ENCODE measurements at places on chromosomes 5 and 9.
A peak's percentile ranks its signal among the peaks of the same experiment; 100 is the strongest.

DNA sequence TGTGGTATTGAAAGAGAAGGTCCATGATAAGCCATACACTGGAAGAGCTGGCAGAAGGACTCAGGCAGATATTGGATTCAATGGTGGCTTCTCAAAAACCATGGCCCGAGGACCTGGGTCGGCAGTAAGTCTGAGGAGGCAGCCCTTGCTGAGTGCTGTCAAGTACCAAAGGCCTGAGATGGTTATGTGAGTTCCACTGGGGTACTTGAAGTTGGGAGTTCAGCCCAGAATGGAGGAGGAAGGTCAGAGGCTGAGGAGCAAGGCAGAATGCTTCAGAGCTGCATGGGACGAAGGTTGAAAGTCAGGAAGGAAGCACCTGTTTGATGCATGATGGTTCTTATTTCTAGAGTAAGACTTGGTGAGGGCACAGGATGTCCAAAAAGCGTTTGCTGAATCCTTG is 194.9 kb downstream of the DIRAS2 start:
- DNase-seq = no peak

DNA sequence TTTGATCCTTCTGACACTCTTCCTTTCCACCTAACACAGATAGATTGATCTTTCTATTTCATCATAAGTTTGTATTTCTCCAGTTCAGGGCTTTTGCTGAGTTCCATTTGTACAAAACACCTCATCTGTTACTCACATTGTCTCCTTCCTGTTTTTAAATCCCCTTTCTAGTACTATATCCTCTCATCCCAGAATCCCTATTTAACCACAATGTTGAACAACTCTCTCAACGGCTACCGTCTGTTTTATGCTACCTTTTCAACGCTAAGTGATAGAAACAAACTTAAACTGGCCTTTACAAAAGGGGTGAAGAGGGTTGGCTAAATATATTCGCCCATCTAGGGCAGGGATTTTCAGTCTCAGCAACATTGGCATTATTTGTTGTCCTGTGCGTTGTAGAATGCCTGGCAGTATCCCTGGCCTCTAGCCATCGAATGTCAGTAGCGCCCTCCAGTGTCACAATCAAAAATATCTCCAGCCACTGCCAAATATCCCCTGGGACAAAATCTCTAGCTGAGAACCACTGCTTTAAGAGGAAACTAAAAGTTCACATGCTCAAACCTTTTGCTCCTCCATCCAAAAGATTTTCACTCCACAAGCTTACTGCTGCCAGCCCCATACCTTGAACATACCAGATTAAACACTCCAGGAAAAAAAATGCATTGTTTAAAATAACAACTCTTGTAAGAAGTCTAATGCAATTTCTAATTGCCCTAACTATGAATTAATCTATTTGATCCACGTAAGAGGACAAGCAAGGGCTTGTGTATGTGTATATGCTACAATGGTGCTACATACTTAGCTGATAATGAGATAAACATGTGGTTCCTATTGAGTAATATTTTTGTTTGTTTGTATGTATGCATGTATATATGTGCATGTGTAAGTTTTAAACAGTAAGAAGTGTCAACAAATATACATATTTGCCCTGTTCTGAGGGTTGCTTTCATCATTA is 344.0 kb downstream of the PTPRD start:
- no peak for DNase-seq

DNA sequence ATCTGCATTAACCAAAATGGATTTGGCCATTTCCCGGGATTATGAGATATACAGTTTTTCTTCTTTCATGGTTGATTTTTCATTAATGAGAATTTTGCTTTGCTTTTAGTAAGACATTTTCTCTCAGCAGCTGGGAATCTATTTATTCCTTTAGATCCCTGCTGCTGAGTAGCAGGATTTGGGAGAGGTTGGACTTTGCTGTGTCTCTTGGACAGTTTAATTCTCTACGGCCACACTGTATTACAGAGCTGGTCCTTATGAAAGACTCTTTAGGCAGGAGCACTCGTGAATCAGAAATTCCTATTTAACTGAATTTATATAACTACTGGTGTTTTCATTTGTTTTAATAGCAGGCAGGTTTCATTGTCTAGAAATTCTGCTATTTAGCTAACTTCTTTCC is 1.6 kb downstream of the UNC13B start:
- no peak for DNase-seq

DNA sequence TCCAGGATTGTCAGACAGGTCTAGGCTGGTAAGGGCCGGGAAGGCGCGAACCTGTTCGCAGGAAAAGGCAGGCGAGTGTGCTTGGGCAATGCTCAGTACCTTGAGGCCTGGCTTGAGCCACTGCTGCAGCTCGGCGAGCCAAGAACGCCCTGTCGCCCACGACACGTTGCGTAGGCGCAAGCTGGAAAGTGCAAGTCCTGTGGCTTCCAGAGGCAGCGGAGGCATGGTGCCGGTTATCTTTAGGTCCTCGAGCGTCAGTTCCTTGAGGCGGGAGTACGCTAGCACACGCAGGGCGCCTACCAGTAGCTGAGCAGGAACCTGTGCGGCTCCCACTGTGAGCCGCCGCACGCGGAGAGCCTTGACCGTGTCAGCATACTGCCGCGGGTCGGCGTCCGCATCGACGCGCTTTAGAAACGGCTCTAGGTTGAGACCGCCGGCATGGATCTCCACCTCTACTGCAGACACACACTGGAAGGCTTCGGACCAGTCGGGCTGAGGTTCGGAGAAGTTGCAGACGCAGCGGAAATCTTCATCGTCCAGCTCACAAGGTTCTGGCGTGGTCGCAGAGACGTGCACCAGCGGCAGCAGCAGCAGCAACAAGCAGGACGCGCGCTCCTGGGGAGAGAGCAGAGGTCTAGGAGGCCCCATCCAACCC is 482 bp downstream of the CD14 start:
- DNase-seq = peak; percentile 53

- DNase-seq = peak; percentile 15
Measured at GRCh38 chr5:76269932-76270610, 133.0 kb upstream of the IQGAP2 start.

- no peak for DNase-seq
Measured at GRCh38 chr5:76710991-76711390, 4.9 kb upstream of the F2R start.

- DNase-seq = no peak
Measured at GRCh38 chr5:172692981-172693380, 51.9 kb downstream of the NEURL1B start.

DNA sequence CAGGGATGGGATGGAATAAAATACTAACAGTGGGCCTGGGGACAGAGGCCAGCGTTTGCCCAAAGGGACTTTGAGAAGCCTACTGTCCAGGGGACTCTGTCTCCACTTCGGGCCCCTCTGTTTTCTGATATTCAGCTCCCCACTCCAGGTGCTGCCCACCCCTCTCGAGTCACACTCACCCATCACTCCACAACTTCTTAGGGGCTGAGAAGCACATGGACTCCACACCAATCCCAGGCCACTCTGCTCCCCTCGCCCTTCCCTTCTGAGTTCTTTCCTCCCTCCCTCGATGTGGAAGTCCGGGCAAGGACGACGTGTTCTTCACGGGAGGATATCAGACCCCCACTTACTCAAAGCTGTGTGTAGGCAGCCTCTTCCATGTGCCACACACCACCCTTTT is 124.5 kb downstream of the BARX1 start:
- DNase-seq = no peak

DNA sequence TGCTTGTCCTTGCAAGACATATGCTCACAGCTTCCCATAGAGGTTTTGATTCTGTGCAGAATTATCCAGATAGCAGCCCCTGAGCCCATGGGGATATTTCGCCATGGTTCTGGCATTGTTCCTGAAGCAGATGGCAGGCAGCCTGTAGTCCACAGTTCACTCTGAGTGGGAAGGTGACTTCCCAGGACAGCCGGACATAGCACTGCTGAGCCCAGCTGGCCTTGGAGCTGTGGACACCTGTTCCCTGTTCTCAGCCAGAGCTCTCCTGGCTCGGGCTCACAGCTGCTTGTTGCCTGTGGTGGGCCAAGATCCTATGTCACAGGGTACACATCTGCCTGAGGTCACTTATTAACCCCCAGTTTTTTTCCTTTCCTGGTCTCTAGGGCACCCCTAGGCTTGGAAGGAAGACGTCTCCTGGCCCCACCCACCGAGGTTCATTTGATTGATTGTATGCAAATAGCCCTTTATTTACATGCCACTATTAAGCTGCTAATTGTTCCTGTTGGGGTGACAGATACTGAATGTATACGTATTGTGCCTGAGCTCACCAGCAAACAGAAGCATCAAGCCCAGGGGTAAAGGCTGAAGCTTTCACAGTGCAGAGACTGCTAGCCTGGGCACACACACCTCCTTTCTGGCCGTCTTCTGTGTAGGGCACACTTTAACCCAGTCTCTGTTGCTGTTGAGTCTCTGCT is 96.6 kb upstream of the DMRT1 start:
- no peak for DNase-seq

GRCh38 chr9:135512904-135513303 is 8.3 kb upstream of the LCN1 start:
- DNase-seq = no peak

DNA sequence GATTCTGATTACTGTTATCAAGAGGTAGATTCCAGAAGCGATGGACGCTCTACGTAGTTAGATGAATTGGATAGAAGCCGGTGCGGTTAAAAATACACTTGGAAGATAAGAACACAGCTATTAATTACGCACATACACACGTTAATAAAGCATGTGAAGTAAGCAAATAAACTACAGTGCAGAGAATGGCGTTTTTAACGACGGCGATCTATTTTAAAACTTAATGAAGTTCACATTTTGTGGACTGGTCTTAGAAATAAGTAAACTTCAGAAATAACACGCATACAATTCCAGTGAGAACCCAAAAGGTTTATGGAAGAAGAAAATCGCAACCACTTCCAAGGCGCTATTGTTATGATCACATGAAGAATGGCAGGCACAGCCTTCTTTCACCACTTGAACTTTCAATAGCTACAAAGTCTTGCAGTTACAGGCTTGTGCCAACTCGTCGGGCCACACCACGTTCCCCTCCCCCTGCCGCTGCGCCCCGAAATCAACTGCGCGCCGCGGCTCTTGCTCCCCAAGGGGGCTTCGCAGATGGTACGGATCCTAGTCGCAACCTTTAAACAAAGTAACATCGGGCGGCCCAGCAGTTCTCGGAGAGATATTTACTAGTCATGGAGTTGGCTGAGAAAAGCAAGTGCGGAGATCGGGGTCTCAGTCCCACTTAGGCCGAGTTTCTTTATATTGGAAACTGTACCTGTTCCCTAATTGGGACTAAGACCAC is 866 bp upstream of the SEMA6A start:
- DNase-seq = peak; percentile 12

DNA sequence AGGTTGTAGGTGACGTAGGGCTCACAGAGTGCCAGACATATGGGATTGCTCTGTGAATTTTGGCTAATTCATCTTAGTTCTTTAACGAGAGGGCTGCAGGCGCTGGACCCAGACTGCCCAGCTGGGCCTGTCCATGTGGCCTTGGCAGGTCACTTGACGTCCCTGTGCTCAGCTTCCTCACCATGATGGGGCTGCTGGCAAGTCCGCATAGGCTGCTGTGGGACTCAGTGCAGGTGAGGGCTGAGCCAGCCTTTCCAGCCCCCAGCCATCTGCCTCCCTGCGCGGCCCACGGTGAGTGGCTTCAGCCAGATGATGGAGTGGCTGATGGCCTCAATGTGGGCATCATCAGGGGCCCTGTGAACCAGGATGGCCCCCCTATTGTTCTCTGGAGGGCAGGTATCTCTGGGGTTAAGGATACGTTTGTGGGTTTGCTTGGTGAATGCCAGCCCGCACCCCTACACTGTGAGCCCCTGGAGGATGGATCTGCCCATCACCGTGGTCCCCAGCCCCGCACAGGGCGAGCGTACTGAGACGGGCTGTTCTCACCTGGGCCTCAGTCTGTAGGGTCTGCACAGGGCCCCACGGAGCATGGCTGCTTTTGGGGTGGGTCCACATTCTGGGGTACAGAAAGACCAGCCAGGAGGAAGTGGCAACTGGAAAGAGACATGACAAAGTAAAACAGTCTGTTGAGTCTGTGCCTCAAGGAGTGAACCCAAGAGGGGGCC is 3.7 kb downstream of the CARD19 start:
- no peak for DNase-seq

GRCh38 chr9:84278130-84278529 is 62.4 kb downstream of the SLC28A3 start:
- DNase-seq = no peak

GRCh38 chr9:36861528-36862205 is 172.4 kb downstream of the PAX5 start:
- DNase-seq = no peak

GRCh38 chr5:58886315-58887207 is 303.7 kb downstream of the RAB3C start:
- peak; percentile 67 for DNase-seq

DNA sequence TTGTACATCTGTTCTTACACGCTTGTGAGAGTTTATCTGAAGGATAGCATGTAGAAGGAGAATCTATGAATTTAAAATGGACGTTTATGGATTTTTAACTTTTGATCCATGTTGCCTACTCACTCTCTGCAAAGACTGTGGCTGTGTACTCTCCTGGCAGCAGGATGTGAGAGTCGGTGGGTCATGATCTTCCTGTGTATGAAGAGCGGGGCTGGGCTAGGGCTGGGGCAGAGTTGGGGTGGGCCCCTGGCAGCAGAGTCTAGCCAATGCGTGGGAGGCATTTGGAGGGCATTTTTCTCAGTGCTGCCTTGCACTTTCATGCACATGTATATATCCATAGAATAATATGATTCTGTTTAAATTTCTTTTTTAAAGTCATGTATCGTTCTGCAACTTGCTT is 24.0 kb upstream of the DAB2IP start:
- DNase-seq = no peak

- no peak for DNase-seq
Measured at GRCh38 chr5:6601271-6601670, 31.6 kb downstream of the NSUN2 start.

GRCh38 chr9:124345751-124346281 is 69.4 kb downstream of the PSMB7 start:
- no peak for DNase-seq

GRCh38 chr5:136686192-136686872 is 321.0 kb upstream of the TRPC7 start:
- no peak for DNase-seq

- DNase-seq = no peak
Measured at GRCh38 chr9:2302606-2303005, 287.5 kb downstream of the SMARCA2 start.

DNA sequence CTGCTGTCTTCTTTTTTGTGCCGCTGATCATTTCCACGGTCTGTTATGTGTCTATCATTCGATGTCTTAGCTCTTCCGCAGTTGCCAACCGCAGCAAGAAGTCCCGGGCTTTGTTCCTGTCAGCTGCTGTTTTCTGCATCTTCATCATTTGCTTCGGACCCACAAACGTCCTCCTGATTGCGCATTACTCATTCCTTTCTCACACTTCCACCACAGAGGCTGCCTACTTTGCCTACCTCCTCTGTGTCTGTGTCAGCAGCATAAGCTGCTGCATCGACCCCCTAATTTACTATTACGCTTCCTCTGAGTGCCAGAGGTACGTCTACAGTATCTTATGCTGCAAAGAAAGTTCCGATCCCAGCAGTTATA is 17.1 kb downstream of the F2R start:
- no peak for DNase-seq

DNA sequence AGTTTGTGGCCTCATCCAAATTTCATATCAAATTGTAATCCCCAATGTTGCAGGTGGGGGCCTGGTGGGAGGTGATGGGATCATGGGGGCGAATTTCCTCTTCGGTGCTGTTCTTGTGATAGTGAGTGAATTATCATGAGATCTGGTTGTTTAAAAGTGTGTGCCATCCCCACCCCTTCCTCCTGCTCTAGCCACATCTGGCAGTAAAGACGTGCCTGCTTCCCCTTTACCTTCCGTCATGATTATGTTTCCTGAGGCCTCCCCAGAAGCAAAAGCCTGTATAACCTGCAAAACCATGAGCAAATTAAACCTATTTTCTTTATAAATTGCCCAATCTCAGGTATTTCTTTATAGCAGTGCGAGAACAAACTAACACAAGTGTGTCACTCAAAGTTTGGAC is 71.0 kb upstream of the MOCS2 start:
- no peak for DNase-seq

Measured in stimulated activated naive CD8-positive, alpha-beta T cell treated with anti-CD3 and anti-CD28 coated beads, Interleukin-15, amount 100 ng/mL, for 72 hours (primary cell).